ENCODE measurements at places on chromosomes 7 and 10.

DNA sequence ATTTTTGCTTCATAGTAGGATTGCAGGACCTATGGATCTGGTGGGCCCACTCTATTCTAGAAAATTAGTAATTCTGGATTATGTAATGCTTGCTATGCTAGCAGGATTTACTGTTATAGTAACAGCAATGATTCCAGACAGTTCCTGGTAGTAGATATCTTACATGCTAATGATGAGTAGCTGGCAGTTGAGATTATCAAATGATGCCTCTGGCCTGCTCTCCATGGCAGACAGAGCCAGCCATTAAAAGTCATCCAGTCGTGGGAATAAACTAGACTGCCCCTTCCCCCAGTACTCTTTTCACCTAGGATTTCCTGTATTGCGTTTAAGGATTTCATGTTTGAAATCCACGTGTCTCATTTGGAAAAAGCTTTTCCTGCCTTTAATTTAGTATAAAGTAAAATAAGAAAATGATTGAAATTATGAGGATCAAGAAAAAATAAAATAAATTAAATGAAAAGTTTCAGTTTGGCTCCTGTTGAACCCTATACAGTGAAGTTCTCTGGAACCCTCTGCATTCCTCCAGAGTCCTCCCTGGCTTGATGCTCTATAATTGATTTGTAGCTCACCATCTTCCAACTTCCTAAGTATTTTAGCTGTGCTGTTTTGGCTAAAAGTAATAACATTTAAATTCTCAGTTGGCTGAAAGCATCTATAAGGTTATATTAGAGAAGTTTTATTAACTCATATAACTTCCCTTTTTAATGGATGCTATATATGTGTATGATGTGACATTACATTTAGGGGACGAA, 14.6 kb downstream of the UMAD1 start:
- no peak for DNase-seq

GRCh38 chr7:115572111-115572510, 458.5 kb downstream of the TFEC start:
- no peak for DNase-seq

GRCh38 chr7:42672339-42672999, 239.4 kb downstream of the C7orf25 start:
- no peak for DNase-seq

DNA sequence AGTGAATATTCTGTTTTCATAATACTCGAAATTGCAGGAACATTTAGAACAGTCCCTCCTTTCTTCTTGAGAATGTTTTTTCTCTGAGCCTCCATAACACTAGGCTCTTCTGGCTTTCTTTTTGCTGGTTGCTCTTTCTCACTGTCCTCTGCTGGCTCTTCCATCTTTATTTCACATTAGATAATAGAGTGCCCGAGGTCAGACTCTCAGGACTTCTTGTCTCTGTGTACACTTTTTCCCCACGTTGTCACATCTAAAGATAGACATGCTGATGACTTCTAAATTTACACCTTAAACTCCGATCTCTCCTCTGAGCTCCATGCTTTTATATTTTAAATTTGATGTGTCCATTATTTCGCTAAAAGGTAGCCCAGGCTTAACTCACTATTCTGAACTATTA, 15.4 kb upstream of the LRRN3 start:
- no peak for DNase-seq

DNA sequence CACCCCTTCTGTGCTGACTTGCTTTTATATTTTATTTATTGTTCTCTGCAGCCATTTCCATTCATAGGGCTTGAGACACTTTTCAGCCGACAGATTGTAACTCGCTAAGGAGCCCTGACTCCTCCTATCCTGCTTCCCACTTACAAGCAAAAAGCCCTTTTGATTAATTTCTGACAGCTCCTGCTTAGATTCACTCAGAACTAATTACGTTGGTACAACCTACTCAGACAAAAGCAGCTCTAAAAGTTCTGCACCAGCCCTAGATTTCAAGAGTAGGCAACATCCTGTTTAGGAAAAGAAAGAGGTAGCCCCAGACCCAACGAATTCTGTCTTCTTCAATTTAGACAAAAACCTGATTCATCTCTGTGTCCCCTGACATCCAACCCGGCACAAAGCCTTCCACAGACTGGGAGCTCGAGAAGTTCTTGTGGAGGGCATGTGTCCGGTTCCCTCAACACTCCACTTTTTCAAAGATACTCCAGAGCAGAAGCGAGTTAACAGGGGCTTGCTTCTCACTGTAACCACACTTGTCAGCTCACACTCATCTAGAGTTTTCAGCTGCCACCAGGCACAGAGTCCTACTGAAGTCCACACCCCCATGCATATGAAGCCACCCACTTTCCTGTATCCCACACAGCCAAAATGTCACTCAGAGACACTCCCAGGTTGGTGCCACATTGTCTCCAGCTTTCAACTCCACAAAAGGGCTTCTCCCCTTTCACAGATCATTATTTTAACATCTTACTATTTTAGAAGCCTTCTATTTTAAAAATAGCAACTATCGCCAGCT, 113.6 kb upstream of the NFE2L3 start:
- no peak for DNase-seq

DNA sequence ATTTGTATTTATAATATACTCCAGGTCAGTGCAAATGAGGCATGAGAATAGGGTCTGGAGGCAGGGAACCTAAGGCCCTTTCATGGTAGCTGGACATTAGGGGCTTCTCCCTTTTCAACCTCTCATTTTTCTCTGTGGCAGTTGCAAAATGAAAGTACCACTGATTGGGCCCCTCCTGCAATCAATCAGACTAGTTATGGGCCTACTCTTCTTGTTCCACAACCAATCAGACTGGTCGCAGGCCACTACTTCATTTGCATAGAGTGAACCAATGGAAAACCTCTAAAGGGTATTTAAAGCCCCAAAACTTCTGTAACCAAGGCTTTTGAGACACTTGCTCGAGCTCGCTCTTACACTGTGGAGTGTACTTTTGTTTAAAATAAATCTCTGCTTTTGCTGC, 10.0 kb upstream of the PRPS1L1 start:
- no peak for DNase-seq

- DNase-seq, result peak; percentile 71
Observed at GRCh38 chr10:103666087-103666761, 172.7 kb downstream of the NEURL1 start.

DNA sequence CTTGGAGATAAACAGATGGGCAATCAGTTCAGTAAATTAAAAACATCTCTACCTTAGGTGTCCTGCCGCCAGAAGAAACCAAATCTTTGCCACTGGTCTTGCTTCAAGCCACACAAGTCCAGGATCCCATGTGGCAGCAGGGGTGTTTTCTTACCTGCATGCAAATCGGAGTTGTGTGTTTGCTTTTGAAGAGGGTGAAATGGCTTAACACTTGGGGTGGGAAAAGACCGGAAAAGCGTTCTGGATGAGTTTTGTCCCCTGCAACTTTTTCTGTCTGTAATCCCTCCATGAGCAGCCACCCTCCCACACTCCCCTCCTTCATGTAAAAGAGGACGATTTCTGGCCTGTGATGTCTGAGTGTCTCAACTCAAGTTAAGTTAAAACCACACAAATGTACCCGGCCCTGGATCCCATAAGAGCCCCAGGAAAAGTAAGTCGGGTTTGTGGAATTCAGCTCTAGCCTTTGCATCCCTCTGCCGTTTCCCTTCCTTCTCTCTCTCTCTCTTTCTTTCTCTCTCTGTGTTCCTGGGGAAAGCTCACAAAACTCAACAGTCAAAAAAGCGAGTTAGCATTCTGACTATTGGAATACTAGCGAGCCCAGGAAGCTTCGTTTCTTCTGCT, 178.5 kb downstream of the TCF7L2 start:
- DNase-seq, result no peak

GRCh38 chr7:125966278-125967048, 1036.8 kb upstream of the POT1 start:
- DNase-seq, result no peak

GRCh38 chr7:35254496-35255442, 869 bp upstream of the TBX20 start:
- peak; percentile 61 for DNase-seq

- no peak for DNase-seq
Observed at GRCh38 chr10:30185916-30186315, 126.5 kb upstream of the JCAD start.

- no peak for DNase-seq
Observed at GRCh38 chr7:46386428-46387399, 465.6 kb upstream of the IGFBP3 start.

- no peak for DNase-seq
Observed at GRCh38 chr10:59607970-59608369, 101.7 kb downstream of the SLC16A9 start.

DNA sequence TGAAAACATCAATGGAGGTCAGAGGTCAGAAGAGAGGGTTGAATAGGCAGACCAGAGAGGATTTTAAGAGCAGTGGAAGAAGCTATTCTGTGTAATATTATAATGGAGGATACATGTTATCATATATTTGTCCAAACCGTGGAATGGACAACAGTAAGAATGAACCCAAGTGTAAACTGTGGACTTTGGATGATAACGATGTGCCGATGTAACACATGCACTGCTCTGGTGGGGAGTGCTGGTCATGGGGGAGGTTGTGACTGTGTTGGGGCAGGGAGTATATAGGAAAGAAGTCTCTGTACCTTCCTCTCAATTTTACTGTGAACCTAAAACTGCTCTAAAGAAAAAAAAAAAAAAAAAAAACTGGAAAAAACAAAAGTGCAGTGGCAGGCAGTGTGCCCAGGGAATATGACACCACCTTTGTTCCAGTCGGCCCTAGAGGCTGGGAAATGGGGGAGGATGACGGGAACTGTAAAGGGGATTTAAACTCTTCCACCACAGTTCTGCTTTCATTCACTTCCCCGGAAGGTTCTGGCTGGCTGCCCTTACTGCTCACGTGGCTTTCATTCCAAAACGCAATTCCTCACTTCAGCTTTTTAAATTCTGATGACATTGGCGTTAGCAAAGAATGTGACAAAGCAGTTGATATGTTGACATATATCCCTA, 113.7 kb upstream of the ANKRD1 start:
- DNase-seq, result peak; percentile 50

DNA sequence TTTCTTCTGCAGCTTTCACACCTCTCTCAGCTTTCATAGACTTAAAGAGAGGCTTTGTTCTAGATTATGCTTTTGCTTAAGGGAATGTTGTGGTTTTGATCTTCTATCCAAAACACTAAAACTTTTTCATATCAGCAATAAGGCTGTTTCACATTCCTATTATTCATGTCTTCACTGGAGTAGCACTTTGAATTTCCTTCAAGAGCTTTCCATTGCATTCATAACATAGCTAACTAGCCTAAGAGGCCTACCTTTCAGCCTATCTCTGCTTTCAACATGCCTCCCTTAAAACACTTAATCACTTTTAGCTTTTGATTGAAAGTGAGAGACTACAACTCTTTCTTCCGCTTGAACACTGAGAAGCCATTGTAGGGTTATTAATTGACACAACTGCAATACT, 1117.0 kb upstream of the PHF14 start:
- no peak for DNase-seq

GRCh38 chr10:78514459-78514858, 480.8 kb downstream of the RPS24 start:
- DNase-seq, result no peak

DNA sequence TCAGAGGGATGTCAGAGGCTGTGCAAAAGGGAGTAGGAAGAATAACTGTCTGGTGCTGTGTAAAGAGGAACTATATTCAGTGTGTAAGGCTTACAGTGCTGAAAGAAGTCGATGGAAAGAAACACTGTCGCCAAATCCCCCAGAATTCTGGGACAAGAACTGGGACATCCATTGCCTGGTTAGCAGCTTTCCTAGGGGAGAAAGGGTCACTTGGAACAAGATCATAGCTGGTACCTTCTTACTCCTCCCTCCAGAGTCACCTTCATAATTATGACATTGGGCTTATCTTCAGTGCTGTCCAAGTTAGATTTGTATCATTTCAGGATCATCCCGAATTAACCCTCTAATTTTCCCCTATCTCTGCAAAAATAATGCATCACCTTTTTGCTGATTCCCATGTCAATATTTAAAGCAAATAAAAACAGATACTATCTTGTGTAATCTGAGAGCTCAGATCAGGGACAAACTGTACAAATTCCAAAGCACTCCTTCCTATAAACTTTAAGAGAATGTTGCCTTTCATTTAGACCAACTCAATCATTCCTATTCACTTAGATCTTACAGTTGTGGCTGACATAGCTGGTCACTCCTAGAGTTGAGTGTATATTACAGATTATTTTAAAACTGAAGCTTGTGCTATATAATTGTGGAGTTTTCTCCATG, 96.5 kb downstream of the DNAH11 start:
- DNase-seq, result no peak

Measured in GM23338 (cell line).